ENCODE measurements at places on chromosomes 5 and 9.
A peak's percentile ranks its signal among the peaks of the same experiment; 100 is the strongest.

GRCh38 chr5:39093352-39093751, 19.2 kb upstream of the RICTOR start:
- DNase-seq: no peak

DNA sequence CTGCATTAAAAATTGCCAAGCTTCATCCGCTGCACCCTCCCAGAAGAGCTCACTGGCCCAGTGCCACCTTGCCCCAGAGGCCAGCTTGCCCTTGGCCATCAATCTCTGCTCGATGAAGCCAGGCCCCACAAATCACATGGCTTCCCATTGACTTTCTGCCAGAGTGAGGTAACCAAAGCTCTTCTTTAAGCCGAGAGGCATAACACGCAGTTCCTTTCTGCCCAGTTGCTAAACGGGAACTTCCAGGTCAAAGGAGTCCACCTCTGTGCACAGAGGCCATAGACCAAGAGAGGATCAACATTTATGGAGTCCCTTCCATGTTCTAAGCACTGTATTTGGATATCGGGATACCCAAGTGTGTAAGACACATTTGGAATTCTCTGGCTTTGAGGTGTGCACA, 208.8 kb downstream of the KIF4B start:
- DNase-seq: no peak

- peak; percentile 39 for DNase-seq
Observed at GRCh38 chr9:14768405-14769229, 46.1 kb upstream of the CER1 start.

- no peak for DNase-seq
Observed at GRCh38 chr5:6728011-6728794, 15.0 kb downstream of the TENT4A start.

All from smooth muscle cell of the brain vasculature (primary cell).